ENCODE measurements at places on chromosomes 2 and 18. TPM values are rescaled to one million over a fixed set of nuclear protein-coding genes. Genes with fewer than 3 reads are reported as not detected.

GRCh38 chr2:163799807-163800206 lies 64.0 kb upstream of the FIGN start:
- H3K27me3 ChIP-seq = no peaks in the 10 kb centered on the region
- no peaks in the 10 kb centered on the region for H3K36me3 ChIP-seq
- H3K27ac ChIP-seq = no peak overlapping the region
- no peaks in the 10 kb centered on the region for H3K4me1 ChIP-seq
- H3K4me3 ChIP-seq = no peak overlapping the region

GRCh38 chr18:56321470-56321869 lies 316.9 kb downstream of the TXNL1 start:
- no peak overlapping the region for H3K27ac ChIP-seq
- H3K4me1 ChIP-seq = peaks cover 3% of the 10 kb centered on the region
- H3K36me3 ChIP-seq = no peaks in the 10 kb centered on the region
- H3K27me3 ChIP-seq = no peaks in the 10 kb centered on the region
- DNase-seq = peak; percentile 82
- no peak overlapping the region for H3K4me3 ChIP-seq

DNA sequence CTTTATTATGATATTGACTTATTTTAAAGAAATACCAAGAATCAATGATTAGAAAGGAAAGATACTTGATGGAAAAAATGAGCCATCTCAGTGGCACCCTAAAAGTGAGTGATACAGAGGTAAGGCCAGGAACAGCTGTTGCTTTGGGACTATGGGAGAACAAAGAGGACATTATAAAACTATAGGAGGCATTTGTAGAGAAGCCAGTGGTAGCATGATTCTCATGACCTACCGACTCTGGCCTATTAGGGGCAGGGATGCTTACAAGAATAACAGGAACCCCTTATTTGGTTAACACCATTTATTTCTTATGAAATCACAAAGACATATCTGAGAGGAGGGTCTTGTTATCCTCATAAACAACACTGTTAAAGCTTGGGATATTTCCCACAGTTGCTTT lies 162.2 kb downstream of the RIT2 start:
- no peak overlapping the region for H3K27ac ChIP-seq
- H3K36me3 ChIP-seq = no peaks in the 10 kb centered on the region
- no peaks in the 10 kb centered on the region for H3K27me3 ChIP-seq
- no peak overlapping the region for H3K4me3 ChIP-seq
- H3K4me1 ChIP-seq = no peaks in the 10 kb centered on the region

DNA sequence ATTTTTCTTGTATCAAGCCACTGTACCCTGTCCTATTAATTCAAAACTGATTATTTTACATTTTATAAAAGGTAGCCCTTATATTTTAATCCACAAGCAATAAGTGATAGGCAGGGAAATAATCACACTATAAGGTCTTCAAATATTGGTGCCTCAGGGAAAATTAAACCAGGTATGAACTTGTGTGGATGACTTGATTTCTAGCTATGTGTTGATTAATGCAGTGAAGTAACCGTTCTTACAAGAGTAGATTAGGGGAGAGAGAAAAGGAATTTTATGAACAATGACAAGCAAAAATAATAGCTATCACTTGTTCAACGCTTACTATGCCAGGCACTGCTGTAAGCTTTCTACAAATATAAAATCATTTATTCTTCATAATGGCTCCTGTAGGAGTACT lies 199.6 kb downstream of the PTGR3 start:
- H3K4me1 ChIP-seq = no peaks in the 10 kb centered on the region
- H3K27me3 ChIP-seq = no peaks in the 10 kb centered on the region
- no peak overlapping the region for H3K4me3 ChIP-seq

DNA sequence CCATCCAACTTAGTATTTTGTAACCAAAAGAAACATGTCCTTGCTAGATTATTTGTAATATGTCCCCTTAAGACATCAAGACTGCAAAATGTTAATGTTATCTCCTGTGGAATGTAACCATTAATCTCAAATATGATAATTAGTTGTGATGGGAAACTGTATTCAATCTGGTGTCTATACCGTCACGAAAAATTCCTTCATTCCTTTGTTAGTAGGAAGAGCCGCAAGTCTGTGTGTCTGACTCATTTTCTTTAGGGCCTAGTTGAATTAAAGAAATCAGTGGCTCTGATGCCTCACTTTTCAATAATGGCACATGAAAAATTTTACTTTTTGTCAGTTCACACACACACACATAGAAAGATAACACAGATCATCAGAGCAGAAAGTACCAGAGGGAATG lies 127.1 kb upstream of the CHAC2 start:
- DNase-seq = no peak
- no peak overlapping the region for H3K27ac ChIP-seq
- no peaks in the 10 kb centered on the region for H3K27me3 ChIP-seq
- H3K36me3 ChIP-seq = no peaks in the 10 kb centered on the region
- no peaks in the 10 kb centered on the region for H3K4me1 ChIP-seq
- no peak overlapping the region for H3K4me3 ChIP-seq

GRCh38 chr2:147639891-147640290 lies 204.9 kb upstream of the ACVR2A start:
- no peak for DNase-seq
- H3K36me3 ChIP-seq = no peaks in the 10 kb centered on the region
- no peak overlapping the region for H3K27ac ChIP-seq
- no peak overlapping the region for H3K4me3 ChIP-seq
- peaks cover 11% of the 10 kb centered on the region for H3K4me1 ChIP-seq

GRCh38 chr18:76538846-76539245 lies 43.8 kb upstream of the ZNF516 start:
- H3K36me3 ChIP-seq = no peaks in the 10 kb centered on the region
- DNase-seq = no peak
- H3K4me3 ChIP-seq = no peak overlapping the region
- no peak overlapping the region for H3K27ac ChIP-seq
- no peaks in the 10 kb centered on the region for H3K27me3 ChIP-seq
- H3K4me1 ChIP-seq = no peaks in the 10 kb centered on the region

Gene TUBA3E
- polyA plus RNA-seq = not detected

DNA sequence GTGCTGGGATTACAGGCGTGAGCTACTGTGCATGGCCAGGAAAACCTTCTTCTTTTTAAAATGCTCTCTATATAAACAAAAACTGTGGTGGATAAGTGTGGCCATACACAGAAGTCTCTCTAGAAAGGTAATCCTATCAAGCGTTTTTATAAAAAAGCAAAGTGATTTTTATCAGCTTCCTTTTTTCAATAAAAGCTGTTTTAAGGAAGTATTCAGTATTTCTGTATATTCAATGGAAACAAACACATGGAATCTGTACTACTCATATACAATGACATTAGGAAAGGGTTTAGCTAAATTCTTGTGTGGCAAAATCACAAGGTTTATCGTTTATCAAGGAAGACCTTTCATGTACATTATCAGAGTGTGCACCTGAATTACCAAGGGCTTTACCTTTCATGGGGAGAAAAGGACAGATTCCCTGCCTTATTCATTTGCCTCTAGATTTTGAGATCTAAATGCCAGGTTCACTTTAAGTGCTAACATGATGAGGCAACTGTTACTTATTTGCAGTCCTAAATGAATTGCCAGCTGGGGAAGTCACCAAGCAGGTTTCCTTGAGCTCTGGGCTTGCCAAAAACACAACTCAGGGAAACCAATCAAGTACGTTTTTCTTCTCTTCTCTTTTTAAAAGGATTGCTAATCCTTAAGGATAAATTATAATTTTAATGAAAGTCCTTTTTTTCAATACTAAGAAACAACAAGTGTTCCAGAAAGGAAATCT lies 70.8 kb downstream of the RTN4 start:
- H3K36me3 ChIP-seq = no peaks in the 10 kb centered on the region
- H3K4me3 ChIP-seq = no peak overlapping the region
- no peak for DNase-seq
- no peaks in the 10 kb centered on the region for H3K27me3 ChIP-seq
- peaks cover 15% of the 10 kb centered on the region for H3K4me1 ChIP-seq

Gene HAAO
- 29.4 TPM for polyA plus RNA-seq

Gene EIF2B4
- polyA plus RNA-seq = 61.4 TPM

Gene MGAT4A
- 17.9 TPM for polyA plus RNA-seq

Gene AGXT
- polyA plus RNA-seq = 0.11 TPM

DNA sequence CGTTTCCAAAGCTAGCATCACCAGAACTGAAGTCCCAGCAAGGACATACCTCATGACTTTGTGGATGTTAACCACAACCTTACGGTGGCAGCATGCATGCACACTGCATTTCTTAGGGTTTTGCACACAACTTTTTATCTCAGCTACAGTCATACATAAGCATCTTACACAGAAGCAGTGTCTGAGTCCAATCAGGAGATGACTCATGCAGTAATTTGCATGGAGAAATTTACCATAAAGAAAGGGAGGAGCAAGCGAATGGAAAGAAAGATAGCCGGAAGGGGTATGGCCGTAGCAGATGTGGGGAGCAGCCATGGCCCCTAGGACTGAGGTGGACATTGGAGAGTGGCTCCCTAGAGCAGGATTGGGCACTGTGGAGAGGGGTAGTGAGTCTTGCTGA lies 522.5 kb downstream of the GALR1 start:
- no peak for DNase-seq
- no peak overlapping the region for H3K4me3 ChIP-seq
- H3K4me1 ChIP-seq = no peaks in the 10 kb centered on the region
- H3K27me3 ChIP-seq = no peaks in the 10 kb centered on the region

Gene HOXD10
- 1.5 TPM for polyA plus RNA-seq

Gene TRIB2
- 76.8 TPM for polyA plus RNA-seq

DNA sequence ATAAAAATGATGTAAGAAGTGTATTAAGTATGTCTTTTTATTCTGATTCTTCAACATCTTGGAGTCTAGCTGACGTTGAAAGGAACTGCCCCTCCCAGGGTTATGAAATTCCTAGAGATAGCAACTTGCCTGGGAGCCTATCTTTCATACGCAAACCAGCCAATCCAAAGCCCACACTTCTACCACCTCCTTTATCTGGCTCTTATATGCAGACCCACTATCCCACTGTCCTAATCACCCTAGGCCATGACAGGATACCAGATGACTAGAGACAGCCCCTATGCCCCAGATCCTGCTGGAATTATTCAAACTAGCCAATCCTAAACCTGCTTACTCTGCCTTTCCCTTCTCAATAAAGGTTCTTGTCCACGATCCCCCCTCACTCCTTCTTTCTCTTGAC lies 11.8 kb upstream of the CDC42EP3 start:
- no peaks in the 10 kb centered on the region for H3K27me3 ChIP-seq
- H3K4me3 ChIP-seq = no peak overlapping the region
- H3K27ac ChIP-seq = no peak overlapping the region
- H3K36me3 ChIP-seq = no peaks in the 10 kb centered on the region
- H3K4me1 ChIP-seq = no peaks in the 10 kb centered on the region
- DNase-seq = no peak

GRCh38 chr2:8545695-8546611 lies 135.9 kb upstream of the ID2 start:
- no peak for DNase-seq
- no peaks in the 10 kb centered on the region for H3K36me3 ChIP-seq
- H3K27me3 ChIP-seq = no peaks in the 10 kb centered on the region
- peaks cover 63% of the 10 kb centered on the region for H3K4me1 ChIP-seq
- H3K27ac ChIP-seq = peak overlapping the region; percentile 88

- H3K27ac ChIP-seq = no peak overlapping the region
- DNase-seq = peak; percentile 28
- H3K27me3 ChIP-seq = no peaks in the 10 kb centered on the region
- H3K4me1 ChIP-seq = no peaks in the 10 kb centered on the region
Measured at GRCh38 chr18:6994771-6995430, 122.7 kb downstream of the LAMA1 start.

GRCh38 chr2:15662026-15662425 lies 70.4 kb downstream of the DDX1 start:
- no peaks in the 10 kb centered on the region for H3K36me3 ChIP-seq
- DNase-seq = no peak
- no peaks in the 10 kb centered on the region for H3K4me1 ChIP-seq
- H3K27ac ChIP-seq = no peak overlapping the region
- no peak overlapping the region for H3K4me3 ChIP-seq
- no peaks in the 10 kb centered on the region for H3K27me3 ChIP-seq

GRCh38 chr2:132477436-132477835 lies 60.8 kb downstream of the GPR39 start:
- no peaks in the 10 kb centered on the region for H3K36me3 ChIP-seq
- no peaks in the 10 kb centered on the region for H3K4me1 ChIP-seq
- H3K4me3 ChIP-seq = no peak overlapping the region
- H3K27me3 ChIP-seq = no peaks in the 10 kb centered on the region
- no peak overlapping the region for H3K27ac ChIP-seq
- no peak for DNase-seq

Gene C2orf68
- polyA plus RNA-seq = 71.9 TPM

- DNase-seq = no peak
- H3K27me3 ChIP-seq = no peaks in the 10 kb centered on the region
- no peak overlapping the region for H3K27ac ChIP-seq
- H3K36me3 ChIP-seq = no peaks in the 10 kb centered on the region
- no peak overlapping the region for H3K4me3 ChIP-seq
Measured at GRCh38 chr18:199768-200167, 41.4 kb downstream of the USP14 start.

GRCh38 chr2:118089139-118089800 lies 999 bp downstream of the INSIG2 start:
- H3K27me3 ChIP-seq = no peaks in the 10 kb centered on the region
- peak overlapping the region; percentile 81 for H3K27ac ChIP-seq
- H3K4me3 ChIP-seq = peak overlapping the region; percentile 89
- DNase-seq = no peak
- H3K4me1 ChIP-seq = peaks cover 38% of the 10 kb centered on the region

- peaks cover 55% of the 10 kb centered on the region for H3K27me3 ChIP-seq
- no peaks in the 10 kb centered on the region for H3K36me3 ChIP-seq
- H3K4me3 ChIP-seq = no peak overlapping the region
- no peak for DNase-seq
Measured at GRCh38 chr2:69017080-69017479, 4.1 kb downstream of the ANTXR1 start.

- H3K27ac ChIP-seq = no peak overlapping the region
- DNase-seq = no peak
- H3K4me3 ChIP-seq = peak overlapping the region; percentile 8
- H3K36me3 ChIP-seq = no peaks in the 10 kb centered on the region
Measured at GRCh38 chr2:69926849-69927515, 12.1 kb downstream of the MXD1 start.
